ENCODE measurements at places on chromosomes 6 and 20. TPM values are rescaled to one million over a fixed set of nuclear protein-coding genes. Genes with fewer than 3 reads are reported as not detected.

OPRM1 gene
- not detected for total RNA-seq

NHSL1 gene
- 56.6 TPM for total RNA-seq

DHX35 gene
- total RNA-seq, result 11.0 TPM

GRCh38 chr20:47380481-47380880, 24.0 kb upstream of the ZMYND8 start:
- no peak for DNase-seq

GRCh38 chr6:152301021-152301764, 336.0 kb downstream of the SYNE1 start:
- DNase-seq, result no peak

DNA sequence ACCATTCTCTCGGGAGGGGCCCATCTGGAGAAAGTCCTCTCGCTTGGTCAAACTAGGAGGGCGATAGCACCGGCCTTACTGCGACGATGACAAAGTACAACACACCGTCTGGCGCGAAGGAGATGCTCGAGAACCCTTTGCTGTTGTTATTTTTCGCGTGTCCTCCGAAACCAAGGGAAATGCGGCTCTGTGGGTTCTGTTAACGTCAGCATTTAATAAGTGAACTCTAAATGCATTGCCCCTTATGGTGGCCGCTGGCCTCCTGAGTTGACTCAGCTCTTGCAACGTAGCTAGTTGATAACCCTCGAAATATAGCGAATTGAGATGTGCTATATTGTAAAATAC, 577 bp upstream of the SCAND1 start:
- peak; percentile 72 for DNase-seq
